ENCODE measurements at places on chromosomes 4 and X.

GRCh38 chr4:189200353-189200752 is 740.3 kb upstream of the FRG1 start:
- no peak for DNase-seq

GRCh38 chr4:30586850-30587249 is 133.3 kb upstream of the PCDH7 start:
- DNase-seq, result no peak

DNA sequence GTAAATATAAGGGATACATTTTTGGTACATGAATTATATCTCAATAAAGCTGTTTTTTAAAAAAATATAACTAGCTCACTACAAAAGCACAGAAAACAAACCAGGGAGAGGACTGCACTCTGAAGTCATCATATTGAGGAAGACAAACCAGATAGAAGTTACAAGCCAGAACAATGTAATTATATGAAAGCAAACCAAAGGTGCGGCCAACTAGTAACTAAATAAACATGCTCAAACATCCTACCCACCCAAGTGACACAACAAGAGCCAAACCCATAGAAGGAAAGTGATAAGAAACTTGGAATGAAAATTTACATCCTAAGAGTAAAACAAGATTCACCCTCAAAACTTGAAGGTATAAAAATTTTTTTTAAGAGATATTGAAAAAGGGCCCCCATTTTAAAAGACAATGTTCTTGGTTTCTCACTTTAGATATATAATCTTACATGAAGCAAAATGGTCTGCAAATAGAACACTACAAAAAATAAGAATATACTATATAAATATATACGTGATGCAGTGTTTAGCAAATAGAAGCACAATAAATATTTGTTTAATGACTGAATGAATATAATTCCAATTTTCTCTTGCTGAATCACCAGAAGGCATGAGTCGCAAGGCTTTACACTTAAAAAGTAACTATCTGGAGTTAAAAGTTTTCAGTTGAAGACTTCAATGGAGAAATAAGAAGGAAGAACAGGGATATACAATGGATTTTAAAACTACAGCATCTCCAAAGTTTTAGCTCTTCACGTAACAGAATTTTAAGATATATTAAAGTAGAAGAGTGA is 4.0 kb upstream of the SH3D19 start:
- DNase-seq, result no peak

GRCh38 chrX:47960406-47960805 is 43.4 kb downstream of the ZNF182 start:
- DNase-seq, result no peak

DNA sequence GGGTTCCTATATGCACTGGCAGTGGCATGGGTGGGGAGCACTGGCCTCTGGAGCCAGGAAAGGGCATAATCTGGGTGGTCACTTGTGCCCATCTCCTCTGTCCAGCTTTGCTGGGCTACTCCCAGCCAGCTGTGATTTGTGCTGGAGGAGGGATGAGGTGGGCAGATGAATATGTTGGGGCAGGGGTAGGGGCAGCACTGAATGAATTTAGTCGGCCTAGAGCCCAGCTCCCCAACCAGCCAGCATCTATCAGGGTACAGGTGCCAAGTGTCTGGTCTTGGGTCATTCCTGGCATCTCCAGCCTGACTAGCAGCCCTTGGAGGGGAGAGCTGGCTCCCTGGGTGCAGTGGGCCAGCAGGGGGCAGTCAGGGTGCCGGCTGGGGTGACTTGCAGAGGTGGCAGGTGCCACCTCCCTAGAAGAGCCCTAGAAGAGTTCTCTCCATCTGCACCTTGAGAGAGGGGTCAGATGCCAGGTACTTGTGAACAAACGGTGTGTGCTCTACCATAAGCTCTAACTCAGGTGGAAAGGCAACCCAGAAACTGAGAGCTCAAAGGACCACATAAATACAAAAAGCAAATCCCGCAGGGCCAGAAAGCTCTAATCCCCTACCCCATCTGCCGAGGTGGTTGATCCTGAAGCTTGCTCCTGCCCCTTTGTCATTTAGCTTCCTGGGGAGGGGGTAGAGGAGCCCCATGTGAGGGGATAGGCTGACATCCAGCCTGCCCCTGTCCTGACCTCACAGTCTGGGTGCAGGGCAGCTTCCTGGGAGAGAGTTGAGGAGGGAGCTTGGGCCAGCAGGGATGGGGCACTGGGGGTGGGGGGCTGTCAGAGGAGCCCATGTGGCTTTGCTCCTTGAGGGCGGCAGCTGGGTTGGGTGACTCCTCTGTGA is 2.2 kb downstream of the SORCS2 start:
- DNase-seq, result no peak

- DNase-seq, result no peak
Observed at GRCh38 chrX:154967603-154968002, 54.9 kb downstream of the F8 start.

DNA sequence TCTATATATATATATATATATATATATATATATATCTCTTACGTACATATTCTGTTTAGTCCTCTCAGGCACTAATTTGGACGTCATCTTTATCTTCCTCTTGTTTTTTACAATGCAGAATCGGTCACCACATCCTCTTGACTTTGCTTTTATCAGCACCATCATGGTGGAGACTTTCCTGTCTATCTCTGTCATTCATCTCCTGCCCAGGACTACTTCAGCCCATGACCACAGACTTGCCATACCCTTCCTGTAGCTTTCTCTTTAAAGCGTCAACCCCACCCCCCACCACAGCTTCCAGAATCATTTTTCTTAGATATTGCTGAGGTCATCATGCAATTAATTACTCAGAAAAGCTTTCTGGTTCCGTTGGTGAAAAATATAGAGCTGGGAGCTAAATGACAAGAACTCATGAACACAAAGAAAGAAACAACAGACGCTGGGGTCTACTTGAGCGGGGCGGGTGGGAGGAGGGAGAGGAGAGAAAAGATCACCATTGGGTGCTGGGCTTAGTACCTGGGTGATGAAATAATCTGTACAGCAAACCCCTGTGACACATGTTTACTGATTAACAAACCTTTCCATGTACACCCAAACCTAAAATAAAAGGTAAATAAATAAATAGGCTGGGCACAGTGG is 30.5 kb upstream of the PRKX start:
- DNase-seq, result no peak

GRCh38 chrX:19293606-19294325 is 50.0 kb upstream of the PDHA1 start:
- DNase-seq, result no peak

- DNase-seq, result no peak
Observed at GRCh38 chr4:23068287-23068686, 375.6 kb downstream of the GBA3 start.

GRCh38 chr4:108940149-108940548 is 177.3 kb upstream of the ETNPPL start:
- no peak for DNase-seq

- no peak for DNase-seq
Observed at GRCh38 chr4:158006990-158007389, 165.8 kb downstream of the GASK1B start.

DNA sequence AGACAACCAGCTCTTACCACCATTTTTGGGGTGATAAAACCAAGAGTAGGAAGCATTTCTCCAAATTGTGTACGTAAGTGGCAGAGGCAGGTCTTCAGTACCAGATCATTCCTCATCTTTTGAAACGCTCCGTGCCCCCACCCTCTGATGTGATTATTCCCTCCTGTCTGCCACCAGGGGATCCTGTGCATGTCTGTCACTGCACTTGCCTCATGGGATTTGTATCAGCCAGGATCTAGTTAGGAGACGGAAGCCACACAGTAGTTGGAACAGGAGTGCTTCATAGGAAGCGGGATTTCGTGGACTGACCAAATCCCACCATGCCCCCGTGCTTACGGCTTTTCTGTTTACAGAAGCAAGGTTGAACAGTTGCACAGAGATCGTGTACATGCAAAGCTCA is 75.5 kb downstream of the SHROOM2 start:
- no peak for DNase-seq

DNA sequence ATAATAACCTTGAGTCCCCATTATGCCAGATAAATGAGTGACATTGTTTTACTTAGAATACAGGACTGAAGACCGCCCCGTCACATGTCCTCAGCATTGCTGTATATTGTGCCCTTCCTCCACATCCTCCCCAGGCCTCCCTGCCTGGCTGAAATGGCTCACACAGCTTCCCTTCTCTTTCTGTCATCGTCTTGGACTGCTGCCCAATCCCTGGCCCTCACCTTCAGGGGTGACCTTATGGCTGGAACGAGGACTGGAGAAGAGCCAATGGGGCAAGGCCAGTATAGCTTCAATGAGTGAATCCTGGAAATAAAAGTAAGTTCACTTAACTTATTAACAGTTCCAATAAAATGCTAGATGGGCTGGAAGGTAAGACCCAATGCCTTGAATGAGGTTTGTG is 2.7 kb downstream of the KCNE5 start:
- no peak for DNase-seq

DNA sequence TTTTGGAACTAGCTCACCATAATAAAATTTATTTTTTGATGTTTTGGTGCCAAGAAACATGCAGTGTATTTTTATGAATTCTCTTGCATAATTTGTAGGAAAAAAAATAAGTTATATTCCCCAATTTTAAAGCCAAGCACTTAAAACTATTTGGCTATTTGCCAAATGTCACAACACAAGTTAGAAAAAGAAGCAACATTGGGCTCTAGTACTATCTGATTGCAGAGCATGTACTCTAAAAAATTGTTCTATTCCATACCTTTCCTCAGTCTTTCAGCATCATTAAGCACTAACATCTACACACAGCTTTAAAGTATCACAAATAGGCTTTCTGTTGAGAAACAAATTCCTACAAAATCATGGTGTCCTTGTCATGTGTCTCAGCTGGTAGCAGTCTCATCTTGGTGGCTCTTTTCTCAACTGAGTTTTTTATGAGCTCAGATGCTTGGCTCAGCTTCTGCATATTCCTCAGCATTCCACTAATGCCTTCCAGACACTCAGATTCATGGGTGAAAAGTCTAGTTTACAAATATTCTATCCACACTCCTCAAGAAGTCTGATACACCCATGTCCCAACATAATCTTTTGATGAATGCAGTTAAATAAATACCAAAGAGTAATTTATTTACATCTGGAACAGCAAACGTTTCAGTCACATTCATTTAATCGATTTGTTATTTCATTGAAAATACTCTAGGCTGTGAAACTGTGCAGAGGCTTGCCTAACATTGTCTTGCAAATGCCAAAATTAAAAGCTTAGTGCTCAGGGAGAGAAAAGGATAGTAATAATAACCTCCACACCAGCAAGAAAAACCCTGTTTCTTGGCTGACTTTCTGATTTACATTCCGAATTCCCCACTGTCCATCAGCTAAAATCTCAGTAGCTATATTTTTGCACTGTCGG is 2209.9 kb downstream of the PCDH7 start:
- no peak for DNase-seq

GRCh38 chrX:150648296-150648940 is 44.8 kb upstream of the MTMR1 start:
- no peak for DNase-seq

GRCh38 chr4:7146059-7146785 is 46.1 kb upstream of the SORCS2 start:
- DNase-seq, result no peak
